HepG2 (cell line): ENCODE measurements at places on chromosomes 1 and 21. TPM values are rescaled to one million over a fixed set of nuclear protein-coding genes. Genes with fewer than 3 reads are reported as not detected.

Gene APOBEC4
- total RNA-seq: not detected in 2 replicates

Gene RGS16
- not detected in 2 replicates for total RNA-seq

Gene NECTIN4
- 12.3 and 12.4 TPM in 2 replicates for total RNA-seq

Gene CACNA1S
- not detected in 2 replicates for total RNA-seq

Gene CBS
- total RNA-seq: 43.5 and 64.7 TPM in 2 replicates

Gene TAS1R1
- total RNA-seq: 0.98 and 1.4 TPM in 2 replicates

Gene GAS5
- total RNA-seq: 184 and 352 TPM in 2 replicates

Gene NAV1
- 0.01 TPM in 1 of 2 replicates, not detected in the other for total RNA-seq

Gene RAVER2
- total RNA-seq: 15.4 and 20.2 TPM in 2 replicates

Gene EPHA2
- total RNA-seq: 15.5 and 33.6 TPM in 2 replicates

Gene CD48
- not detected in 2 replicates for total RNA-seq

Gene ADAMTS4
- 0.73 and 1.7 TPM in 2 replicates for total RNA-seq

Gene AJAP1
- total RNA-seq: not detected in 2 replicates

Gene CCDC27
- total RNA-seq: not detected in 2 replicates

Gene TMEM59
- 98.2 and 147 TPM in 2 replicates for total RNA-seq

GRCh38 chr1:61561666-61562065 is 163.3 kb downstream of the TM2D1 start:
- DNase-seq: no peak

DNA sequence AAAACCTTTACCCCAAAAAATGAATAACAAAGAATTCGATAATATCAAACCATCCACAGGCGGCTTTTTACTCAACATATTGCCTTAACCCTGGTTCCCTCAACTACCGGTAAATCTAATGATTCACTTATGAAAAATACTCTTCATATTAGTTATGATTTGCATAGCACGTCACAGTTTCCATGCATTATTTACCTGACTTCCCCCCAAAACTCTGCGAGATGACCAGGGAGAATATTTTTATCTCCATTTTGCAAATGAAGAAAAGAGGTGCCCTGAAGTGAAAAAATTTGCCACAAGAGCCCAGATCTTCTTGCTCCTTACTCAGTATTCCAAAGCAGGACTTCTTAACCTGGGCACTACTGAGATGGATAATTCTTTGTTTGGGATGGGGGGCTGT is 2.9 kb downstream of the JAK1 start:
- DNase-seq: no peak

GRCh38 chr1:210321552-210321951 is 7.2 kb upstream of the HHAT start:
- DNase-seq: no peak

DNA sequence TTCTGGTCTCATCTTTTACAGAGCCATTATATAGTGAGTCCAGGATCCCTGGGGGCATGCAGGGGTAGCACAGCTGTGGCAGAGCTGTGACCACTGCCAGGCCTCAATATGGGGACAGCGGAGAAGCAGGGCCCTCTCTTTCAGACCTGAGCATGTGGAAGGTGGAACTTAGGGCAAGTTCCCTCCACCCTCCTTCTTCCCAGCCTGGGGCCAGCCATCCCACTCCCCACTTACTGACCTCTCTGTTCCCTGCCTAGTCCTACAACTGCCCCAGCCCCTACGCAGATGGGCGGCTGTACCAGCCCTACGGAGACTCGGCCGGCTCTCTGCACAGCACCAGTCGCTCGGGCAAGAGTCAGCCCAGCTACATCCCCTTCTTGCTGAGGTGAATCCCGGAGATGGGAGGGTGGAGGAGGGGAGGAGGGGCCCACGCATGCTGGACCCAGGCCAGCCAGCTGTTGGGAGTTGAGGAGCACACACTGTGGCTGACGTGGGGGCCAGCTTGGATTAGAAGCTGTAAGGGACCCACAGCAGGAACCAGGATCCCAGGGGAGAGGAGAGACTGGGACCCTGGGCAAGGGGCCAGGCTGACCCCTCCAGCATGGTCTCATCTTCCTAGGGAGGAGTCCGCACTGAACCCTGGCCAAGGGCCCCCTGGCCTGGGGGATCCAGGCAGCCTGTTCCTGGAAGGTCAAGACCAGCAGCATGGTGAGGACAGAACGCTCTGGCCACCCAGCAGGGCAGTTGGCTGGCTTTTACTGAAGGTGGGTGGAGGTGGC is 10.7 kb downstream of the PSRC1 start:
- DNase-seq: no peak

GRCh38 chr1:245084551-245084950 is 70.2 kb upstream of the KIF26B start:
- no peak for DNase-seq

DNA sequence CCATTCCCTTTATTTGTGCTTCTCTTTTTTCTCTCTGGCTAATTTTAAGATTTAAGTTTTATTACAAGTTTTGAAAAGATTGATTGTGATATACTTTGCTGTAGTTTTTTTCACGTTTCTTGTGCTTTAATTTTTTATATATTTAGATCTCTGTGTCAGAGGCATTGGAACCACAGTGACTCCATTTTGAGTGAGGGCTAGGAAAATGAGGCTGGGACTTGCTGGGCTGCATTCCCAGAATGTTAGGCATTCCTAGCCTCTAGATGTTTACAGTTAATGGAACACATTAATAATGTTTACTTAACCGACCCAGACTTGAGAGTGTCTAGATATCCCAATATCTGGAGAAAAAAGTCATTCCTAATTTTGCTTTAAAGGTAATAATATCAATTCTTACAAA is 939.4 kb downstream of the BRINP3 start:
- no peak for DNase-seq

DNA sequence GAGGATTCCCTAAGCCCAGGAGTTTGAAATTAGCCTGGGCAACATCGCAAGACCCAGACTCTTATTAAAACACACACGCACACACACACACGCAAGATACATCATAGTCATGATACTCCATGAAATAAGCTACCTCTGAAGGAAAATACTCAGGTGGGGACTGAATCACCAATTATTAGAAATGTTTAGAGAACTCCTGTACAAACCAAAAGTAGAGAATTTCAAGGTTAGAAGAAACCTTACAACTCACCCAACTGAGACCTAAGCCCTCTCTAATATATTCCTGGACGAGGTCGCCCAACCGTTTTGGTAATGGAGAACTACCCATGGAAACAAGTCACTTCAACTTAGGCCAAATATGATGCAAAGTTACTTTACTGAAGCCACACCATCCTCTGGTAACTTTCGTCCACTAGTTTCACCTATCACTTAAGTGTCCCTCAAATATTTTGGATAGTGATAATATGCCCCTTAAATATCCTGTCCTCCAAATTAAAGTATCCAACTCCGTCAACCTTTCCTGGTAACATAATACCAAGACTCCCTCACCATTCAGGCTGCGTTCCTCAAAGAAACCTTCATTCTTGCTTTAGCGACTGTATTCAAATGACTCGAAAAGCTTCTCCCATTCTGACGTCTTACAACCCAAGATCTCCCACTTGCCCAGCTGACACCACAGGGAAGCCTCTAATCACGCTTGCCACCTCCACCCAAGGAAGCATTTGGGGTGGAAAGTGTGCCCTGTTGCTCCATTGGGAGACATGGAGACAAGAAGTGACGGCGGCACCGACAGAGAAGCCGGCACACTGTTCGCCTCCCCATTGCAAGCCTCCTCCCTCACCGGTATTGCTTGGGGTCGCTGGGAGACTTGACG is 856 bp downstream of the NRDC start:
- DNase-seq: no peak

- DNase-seq: no peak
These were observed 81.1 kb downstream of the CACHD1 start for GRCh38 chr1:64550946-64551605.

- no peak for DNase-seq
These were observed 84.6 kb downstream of the MATN1 start for GRCh38 chr1:30638811-30639210.

- no peak for DNase-seq
These were observed 29.5 kb downstream of the C21orf91 start for GRCh38 chr21:17789656-17790055.

- no peak for DNase-seq
These were observed 74.2 kb downstream of the LRIG2 start for GRCh38 chr1:113147073-113147625.

GRCh38 chr1:70091811-70092210 is 113.6 kb downstream of the LRRC40 start:
- DNase-seq: no peak

GRCh38 chr1:78383923-78384322 is 106.9 kb upstream of the PTGFR start:
- DNase-seq: no peak

- DNase-seq: no peak
These were observed 343.0 kb downstream of the AMY1C start for GRCh38 chr1:104092698-104093097.

DNA sequence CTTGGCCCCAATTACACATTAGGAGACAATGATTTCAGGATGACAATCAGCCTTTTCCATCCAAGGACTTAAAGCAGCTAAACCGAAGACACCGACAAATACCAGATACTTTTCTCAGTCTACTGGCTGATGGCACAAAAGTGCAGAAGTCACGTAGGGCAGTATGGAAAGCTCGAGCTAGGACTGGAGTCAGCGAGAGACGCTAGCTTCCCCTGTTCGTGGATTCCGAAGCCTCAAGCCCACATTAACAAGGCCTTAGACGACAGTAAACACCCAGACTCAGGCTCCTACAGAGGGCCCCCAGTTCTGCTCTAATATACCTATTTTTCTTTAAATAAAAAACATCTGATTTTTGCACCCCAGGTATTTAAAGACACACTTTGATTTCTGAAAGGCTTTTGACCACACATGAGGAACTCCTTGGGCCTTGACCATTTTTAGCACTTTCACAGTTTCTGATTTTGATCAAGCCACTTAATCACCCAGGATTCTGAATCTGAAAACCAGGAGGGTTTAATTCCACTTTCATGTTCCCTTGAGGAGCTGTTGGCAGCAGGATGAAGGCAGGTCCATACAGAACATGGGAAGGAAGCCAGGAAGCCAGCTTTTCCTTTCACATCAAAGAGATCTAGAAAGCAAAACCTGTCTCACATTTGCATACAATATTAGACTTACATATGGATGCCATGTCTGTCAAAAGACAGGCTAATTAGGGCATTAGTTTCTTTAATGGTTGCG is 204.1 kb downstream of the GABPA start:
- no peak for DNase-seq

GRCh38 chr1:98048751-98049325 is 128.0 kb upstream of the DPYD start:
- DNase-seq: no peak

DNA sequence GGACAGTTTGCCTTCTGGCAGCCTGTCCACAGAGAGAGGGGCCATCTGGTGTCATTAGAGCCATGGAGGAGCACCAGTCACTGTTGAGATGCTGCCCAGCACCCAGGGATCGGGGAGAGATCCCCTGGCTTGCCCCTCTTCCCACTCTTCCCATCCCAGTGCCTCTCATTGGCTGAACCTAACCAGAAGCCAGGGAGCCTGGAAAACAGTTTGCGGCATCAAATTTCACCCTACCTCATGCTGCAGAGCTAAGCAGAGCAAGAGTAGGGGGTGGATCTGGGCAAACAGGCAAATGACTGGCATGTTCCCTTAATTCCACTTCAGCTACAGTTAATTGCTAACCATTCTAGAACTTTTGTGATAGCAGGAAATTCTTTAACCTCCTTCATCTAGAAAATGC is 19.1 kb downstream of the TRAF5 start:
- no peak for DNase-seq

DNA sequence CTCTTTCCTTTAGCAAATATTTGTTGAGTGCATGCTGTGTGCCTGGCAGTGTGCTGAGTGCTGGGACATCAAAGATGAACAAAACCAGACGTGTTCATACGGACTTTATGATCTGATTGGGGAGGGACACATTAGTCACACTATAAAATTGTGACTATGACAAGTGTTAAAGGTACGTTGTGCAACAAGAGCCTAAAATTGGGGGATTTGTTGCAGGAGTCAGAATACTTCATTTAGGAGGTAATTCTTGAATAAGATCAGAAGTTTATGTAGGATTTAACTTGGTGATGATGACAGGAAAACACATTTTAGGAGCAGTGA is 29.6 kb downstream of the B3GALT2 start:
- DNase-seq: no peak

DNA sequence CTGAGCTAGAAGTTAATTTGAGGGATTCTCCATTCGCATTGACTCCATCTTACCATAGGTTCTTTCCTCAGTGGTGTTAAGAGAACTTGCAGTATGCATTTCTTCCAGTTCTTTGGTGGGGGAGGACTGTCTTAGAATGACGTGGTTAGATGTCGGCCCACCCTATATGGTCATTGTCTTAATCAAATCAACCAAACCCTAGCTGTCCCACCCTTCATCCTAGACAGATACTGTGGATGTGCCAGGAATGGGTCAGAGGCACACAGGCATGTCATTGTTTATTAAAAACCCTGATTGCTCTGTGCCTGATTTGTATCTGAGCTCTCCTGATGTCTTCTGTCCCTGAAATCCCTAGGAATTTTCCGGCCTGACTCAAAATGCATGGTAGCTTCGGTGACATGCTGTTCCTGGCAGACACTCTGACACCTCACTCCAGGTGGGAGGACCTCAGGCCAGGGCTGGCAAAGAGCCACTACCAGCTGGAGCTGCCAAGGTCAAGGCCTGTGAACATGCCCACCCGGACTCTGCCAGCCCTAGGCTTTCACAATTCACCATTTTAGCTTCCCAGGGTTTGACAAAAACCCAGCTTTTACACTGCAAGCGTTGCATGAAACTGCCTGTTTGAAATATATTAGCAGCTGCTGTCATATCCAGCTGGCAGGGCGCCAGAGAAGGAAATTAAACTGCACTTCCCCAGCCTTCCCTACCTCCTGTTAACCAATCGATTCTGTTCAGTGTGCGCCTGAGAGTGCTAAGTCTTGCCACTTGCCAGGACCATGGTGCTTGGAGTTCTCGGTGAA is 134.0 kb downstream of the FAM78B start:
- no peak for DNase-seq
